CD4-positive, alpha-beta T cell treated with Interleukin-10 for 1 hour (primary cell): ENCODE measurements at places on chromosomes 11 and 22.

GRCh38 chr11:65112546-65113360 is 1.1 kb downstream of the TM7SF2 start:
- peak; percentile 82 for DNase-seq

GRCh38 chr11:111833524-111833923 is 37.9 kb downstream of the ALG9 start:
- no peak for DNase-seq

GRCh38 chr11:131973061-131973460 is 602.6 kb downstream of the NTM start:
- DNase-seq, result no peak

DNA sequence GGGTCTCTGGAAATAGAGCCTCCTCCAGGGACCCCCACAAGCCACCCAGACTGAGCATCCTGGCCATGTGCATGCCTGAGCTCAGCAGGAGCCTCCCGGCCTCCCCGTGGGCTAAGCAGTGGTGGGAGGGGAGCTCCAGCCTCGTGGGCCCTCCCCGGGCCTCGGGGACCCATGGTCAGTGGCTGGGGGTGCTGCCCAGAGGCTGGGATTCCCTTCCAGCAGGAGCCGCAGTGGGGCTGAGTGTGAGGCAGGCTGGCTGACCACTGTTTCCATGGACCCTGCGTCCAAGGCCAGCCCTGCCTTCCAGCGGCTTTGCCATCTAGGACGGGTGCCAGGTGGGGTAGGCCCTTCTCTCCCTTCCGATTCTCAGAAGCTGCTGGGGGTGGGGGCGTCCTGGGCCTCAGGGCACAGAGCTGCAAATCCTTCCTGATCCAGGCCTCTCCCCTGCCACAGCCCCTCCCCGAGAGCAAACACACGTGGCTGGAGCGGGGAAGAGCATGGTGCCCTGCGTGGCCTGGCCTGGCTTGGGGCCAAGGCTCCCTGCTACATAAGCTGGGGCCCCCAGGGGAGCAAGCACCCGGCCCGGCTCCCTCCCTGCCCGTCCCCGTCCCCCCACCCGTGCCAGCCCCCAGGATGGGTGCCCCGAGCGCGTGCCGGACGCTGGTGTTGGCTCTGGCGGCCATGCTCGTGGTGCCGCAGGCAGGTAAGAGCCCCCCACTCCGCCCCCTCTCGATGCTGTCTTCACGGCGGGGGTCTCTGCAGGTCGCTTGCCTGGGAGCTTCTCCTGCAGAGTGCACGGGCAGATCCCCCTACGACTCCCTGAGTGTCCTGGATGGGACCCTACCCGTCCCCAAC is at the start of gene MUC5B:
TSS of gene MUC5B (plus strand) at position 576 of the 855 bp plus-strand sequence. CDS start at position 634, 58 bp downstream.
- no peak for DNase-seq

DNA sequence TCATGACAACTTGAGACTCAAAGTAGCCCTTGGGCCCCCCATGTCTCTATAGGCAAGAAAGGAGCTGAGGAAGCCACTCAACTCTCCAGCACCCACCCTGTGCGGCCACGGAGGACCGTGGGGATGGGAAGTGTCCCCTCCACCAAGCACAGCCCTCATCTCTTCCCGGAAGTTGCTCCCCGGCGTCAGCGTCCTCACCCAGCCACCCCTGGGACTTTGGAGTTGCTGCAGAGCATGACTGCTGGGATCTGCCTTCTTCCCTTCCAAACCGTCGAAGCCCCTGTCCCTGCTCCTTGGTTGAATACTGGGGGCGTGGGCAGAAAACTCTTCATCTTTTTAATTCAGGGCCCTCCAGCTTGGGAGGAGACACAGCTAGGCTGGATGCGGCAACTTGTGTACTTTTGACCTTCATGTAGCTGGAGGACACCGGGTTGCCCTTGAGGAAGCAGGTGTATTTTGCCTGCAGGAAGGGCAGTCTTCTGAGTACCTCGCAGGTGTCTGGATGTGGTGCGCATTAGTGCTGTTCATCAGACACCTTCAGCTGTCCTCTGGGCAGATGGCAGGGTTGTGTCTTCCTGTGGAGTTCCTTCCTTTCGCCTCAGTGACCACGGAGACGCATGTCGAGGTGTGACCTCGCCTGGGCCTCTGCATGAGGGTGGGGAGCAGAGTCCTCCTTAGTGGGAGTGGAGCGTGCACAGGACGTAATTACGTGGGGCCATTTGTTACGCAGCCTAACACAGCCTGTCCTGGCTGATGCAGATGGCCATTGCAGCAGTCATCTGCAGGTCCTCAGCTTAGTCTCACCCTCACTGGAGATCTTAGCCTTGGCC is 12.2 kb upstream of the IFITM3 start:
- DNase-seq, result no peak

GRCh38 chr11:3882655-3883054 is 27.2 kb downstream of the STIM1 start:
- peak; percentile 44 for DNase-seq

DNA sequence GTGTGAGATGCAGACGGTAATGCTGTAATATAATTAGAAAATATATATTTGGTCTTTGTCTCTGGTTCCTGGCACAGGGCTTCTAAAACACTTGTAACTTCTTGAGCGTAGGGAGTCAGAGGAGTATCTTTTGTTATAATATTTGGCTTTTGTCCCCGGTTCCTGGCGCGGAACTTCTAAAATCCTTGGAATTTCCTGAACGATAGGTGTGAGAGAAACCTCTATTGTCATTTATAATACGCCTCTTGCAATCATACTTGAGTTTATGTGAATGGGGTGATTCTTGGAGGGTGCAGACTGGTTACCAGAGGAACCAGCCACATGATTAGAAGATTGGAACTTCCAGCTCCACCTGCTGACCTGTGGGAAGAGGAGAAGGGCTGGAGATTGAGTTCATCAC is 54.1 kb upstream of the ZBED5 start:
- DNase-seq, result no peak

GRCh38 chr11:125300791-125301218 is 136.3 kb downstream of the PKNOX2 start:
- DNase-seq, result no peak

- no peak for DNase-seq
Observed at GRCh38 chr11:78783301-78783700, 208.6 kb upstream of the NARS2 start.

GRCh38 chr11:63764679-63765647 is 3.6 kb downstream of the ZFTA start:
- DNase-seq, result no peak

- DNase-seq, result no peak
Observed at GRCh38 chr11:8164746-8165145, 4.1 kb downstream of the RIC3 start.

DNA sequence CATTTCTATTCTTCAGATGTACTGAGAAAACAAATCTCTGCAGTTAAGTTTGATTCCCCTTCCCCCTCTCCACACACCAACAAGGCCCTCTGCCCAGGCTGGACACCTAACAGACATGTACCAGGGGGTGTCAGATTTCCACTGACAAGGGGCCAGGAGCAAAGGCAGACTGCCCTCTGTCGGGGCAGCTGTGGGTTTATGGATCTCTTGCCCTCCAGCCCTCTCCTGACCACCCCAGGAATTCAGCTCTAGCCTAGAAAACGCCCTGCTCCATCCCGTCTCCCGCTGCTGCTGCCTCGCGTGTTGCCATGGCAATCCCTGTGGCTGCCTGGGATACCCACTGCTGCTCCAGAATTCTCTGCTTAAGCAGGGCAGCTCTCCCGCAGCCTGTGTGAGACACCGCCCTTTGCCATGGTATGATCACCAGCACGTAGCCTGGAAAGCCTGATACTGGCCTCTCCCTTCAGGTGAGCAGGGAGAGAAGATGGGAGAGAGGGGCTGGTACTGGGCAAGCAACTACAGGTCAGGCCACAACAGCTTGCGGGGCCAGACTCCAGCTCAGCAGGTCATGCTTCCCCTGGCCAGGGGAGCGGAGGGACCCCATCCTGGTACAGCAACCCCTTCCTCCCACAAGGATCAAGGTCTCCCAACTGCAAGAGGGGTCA is 41.6 kb downstream of the BUD13 start:
- DNase-seq, result no peak

DNA sequence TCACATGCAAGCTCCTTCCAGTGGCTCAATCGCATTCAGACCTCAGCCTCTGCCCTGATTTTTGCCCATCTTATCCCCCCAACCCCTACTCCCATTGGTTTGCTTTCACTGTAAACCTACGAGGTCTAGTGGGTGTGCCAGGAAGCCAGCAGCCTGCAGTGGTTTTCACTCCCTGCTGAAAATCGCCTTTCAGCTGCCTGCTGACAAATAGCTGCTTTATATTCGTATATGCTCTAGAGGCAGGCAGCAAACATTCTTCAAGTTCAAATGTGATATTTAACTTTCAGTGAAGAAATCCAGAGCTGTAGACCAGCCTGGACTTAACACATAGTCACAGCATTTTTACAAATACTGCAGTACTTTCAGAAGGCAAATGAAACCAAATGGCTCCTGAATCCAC is 92.8 kb upstream of the APOA1 start:
- DNase-seq, result peak; percentile 75

- DNase-seq, result peak; percentile 49
Observed at GRCh38 chr22:31082606-31083376, 1.7 kb downstream of the SMTN start.

GRCh38 chr11:125431481-125431880 is 64.6 kb downstream of the FEZ1 start:
- DNase-seq, result no peak

DNA sequence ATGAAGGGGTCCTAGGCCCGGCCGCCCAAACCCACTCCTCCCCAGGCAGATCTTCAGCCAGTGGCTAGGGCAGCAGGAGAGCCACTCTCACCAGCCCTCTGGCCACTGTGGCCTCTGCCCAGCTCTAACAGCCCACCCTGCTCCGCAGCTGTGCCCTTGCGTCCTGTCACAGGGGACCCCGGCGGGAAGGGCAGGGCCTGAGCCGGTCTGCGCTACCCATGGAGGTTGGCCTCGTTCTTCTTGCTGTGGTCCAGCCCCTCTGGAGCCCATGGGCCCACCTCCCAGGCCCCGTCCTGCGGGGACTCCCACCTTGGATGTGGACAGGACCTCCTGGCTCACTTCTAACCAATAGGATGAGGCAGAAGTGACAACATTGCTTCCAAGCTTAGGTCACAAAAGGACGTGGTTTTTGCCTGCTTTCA is 38.3 kb upstream of the TH start:
- DNase-seq, result no peak

GRCh38 chr22:42177891-42178336 is 47.3 kb upstream of the CYP2D6 start:
- DNase-seq, result no peak

GRCh38 chr11:134266841-134267251 is 9.3 kb upstream of the GLB1L3 start:
- no peak for DNase-seq

DNA sequence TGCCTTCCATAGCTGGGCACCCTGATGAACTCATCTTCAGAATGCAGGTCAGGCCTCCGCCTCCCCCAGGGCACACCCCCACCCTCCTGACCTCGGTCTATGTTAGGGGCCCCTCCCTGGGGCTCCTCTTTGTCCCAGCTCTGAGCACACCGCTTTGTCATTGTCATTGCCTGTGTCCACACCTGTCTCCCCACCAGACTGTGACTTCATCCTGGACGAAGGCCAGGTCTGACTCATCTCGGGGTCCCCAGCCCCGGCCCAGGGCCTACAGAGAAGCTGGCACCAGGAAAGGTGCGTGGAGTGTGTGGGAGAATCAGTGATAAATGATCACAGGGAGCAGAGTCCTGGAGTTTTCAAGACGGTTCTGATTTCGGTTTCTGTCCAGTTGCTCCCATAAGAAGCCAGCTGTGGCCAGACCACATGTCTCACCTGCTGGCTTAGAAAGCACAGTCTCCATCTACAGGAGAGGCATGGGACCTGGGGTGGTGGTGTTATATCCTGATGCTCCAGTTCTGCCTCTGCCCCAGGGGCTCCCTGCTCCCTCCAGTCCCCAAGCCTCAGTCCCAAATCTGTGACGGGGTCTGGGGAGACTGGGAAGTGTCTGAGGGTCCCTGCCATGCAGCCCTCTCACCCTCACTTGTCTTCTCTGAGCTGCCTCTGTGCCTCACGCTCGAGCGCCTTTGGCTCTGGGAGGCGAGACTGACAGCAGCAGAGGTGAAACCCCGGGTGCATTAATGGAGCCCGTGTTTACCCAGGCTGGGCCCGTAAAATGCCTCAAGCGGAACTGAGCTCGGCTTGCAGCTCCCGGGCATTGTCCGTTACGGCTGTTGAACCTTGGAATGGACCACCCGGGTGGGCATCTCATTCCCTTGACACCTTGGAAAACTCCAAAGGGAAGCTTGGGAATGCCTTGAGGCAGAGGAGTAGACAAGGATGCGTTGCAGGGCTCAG is 85.5 kb upstream of the WNT11 start:
- DNase-seq, result no peak

GRCh38 chr11:63923319-63923718 is 6.4 kb upstream of the RCOR2 start:
- DNase-seq, result no peak

GRCh38 chr11:14021738-14022137 is 59.2 kb downstream of the SPON1 start:
- no peak for DNase-seq

- DNase-seq, result no peak
Observed at GRCh38 chr11:6587360-6587953, 16.0 kb downstream of the RRP8 start.

DNA sequence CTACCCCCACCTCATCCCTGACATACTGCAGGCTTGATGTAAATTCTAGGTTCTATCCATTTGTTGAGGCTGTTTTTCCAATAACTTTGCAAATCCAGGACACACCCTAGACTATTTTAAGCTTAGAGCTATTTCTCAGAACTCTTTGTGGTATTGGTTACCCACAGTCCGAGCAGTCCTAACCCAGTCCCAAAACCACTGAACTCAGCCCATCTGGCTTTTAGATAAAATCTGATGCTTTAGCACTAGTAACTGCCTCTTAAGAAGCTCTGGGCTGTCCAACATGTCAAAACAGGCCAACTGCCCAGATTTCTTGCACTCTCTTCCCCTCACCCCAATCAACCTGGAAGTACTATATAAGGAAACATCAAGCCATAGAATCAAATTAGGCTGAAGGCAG is 344.4 kb upstream of the CADM1 start:
- DNase-seq, result no peak

GRCh38 chr11:83235825-83236224 is 42.3 kb downstream of the ANKRD42 start:
- DNase-seq, result no peak

GRCh38 chr11:83157594-83158356 is 844 bp downstream of the PCF11 start:
- peak; percentile 55 for DNase-seq

DNA sequence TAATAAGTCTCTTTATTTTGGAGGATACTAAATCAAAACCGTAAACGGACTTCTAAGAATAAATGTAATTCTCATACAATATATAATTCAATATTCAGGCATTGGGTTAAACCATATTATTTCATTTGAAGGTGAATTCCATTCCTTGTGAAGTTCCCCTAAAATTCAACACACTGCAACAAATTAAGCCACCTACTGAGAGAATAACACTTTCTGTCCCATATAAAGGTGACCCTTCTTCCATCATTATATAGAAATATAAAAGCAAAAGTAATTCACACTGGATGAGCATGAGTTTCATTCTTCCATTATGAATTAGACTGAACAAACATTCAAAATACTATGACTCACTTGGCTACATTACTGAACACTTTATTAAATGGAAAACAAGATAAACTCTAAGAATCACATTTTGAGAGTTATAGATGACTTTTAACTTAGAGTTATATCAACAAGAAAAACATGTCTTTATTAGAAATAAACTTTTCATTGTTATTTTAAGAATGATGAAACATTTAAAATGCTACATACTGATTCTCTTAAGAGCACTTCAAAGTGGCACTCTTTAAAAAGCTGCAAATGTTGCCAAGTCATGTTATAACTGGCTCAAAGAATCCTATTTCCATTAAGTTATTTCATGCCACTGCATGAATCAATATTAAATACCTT is 2.8 kb downstream of the SESN3 start:
- no peak for DNase-seq
